Stimulated activated CD4-positive, alpha-beta T cell treated with anti-CD3 and anti-CD28 coated beads, Interleukin-15, amount 100 ng/mL, for 48 hours (primary cell): ENCODE measurements at places on chromosomes 2 and 18.

DNA sequence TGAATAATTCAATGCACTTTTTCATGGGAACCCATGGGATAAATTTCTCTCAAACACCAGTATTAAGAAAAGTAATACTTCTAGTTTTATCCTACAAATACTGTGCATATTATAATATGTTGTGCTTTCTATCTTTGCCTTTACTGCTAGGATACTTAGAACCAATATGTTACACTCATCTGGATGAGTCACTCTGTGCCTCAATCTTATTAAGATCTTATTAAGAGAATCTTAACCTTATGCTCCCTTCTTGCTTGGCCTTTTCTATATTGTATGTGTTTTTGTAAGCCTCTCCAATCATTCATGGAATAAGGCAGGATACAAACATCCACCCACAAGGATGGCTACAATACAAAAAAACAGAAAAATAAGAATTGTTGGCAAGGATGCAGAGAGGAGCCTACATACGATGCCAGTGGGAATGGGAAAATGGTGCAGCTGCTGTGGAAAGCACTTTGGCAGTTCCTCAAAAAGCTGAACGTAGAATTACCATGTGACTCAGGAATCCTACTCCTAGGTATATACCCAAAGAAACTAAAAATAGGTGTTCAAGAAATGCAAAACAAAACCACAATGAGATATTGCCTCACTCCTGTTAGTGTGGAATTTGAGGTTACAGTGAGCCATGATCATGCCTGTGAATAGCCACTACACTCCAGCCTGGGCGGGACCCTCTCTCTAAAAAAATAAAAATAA lies 10.7 kb upstream of the TWSG1 start:
- DNase-seq = no peak

DNA sequence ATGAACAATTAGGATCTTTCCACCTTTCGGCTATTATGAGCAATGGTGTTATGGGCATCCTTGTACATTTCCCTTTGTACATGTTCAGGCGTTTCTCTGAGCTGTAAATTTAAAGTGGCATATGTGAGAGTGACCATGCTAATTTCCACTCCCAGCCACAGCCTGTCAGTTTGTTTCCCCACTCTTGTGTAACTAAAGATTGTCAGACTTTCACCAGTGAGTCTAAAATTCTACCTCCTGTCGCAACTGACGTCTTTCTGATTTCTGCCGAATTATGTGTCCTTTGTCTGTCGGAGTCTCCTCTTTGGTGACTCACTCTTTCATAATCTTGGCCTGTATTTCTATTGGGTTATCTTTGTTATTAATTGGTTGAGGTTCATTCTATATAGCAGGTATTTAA lies 50.7 kb downstream of the TRAPPC12 start:
- no peak for DNase-seq

- DNase-seq = no peak
Measured at GRCh38 chr2:73890301-73891092, 2.3 kb upstream of the ACTG2 start.

- no peak for DNase-seq
Measured at GRCh38 chr2:99399063-99399462, 61.9 kb downstream of the EIF5B start.

DNA sequence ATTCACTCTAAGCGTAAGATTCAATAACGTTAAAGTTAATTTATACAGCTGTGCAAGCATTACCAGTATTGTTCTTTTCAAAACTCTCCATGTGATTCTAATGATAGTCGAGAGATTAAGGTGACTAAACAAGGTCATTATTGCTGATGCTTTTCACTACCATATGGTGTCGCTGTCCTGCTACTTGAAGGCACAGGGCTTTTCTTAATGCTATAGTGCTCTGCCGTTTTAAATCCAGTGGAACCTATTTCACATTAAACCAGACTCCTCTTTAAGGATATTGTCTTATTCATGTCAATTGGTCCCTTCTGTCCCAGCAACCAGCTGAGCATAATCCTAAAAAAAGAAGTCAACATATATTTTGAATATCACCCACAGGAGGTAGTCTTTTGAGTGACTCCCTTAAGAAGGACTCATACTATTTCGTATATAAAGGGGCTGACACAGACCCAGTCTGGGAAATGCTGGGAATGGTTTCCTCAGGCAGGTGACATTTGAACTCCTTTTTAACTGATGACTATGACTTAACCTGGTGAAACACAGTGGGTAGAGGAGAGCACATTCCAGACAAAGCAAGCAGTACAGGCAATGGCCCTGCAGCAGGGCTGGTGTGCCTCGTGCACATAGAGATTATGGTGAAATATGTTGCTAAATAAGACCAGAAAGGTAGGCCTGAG lies 53.9 kb upstream of the CYTIP start:
- DNase-seq = no peak

GRCh38 chr2:240179186-240179815 lies 38.8 kb upstream of the OTOS start:
- no peak for DNase-seq

- no peak for DNase-seq
Measured at GRCh38 chr2:86753606-86754005, 33.5 kb downstream of the RMND5A start.

- no peak for DNase-seq
Measured at GRCh38 chr2:167756446-167756845, 490.9 kb downstream of the STK39 start.
